ENCODE measurements at places on chromosomes 12 and 14.
A peak's percentile ranks its signal among the peaks of the same experiment; 100 is the strongest.

DNA sequence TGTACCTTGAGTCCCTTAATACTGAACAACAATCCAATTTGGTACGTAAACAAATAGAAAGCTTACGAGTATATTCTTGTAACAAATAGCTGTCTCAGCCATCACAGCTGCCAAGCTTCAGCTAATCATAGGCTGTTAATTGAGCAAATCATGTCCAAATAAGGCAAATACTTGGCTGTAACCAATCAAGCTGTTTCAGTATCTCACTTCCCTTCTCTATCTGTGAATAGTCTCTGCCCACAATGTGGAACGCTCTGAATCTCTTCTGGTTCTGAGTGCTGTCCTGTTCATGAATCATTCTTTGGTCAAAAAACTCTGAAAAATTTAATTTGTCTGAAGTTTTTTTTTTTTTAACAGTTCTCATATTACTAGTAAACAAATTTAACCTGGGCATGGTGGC, 5.8 kb upstream of the NEMF start:
- DNase-seq, result no peak

DNA sequence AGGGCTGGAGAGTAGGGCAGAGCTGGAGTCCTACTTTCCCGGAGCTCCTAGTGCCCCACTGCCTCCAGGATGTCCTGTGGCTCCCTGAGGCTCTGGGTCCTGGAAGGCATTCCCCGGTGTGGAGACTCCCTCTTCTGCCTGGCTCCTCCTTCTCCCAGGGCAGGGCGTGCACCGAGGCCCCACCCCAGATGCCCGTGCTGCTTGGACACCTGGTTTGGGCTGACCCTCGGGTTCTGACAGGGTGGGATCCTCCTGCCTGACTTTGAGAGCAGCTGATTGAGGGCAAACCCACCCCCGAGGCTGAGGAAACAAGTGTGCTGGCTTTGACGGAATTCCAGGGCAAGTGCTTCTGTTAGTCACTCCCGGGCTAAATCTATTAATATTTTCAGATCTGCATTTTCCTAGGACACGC, 15.4 kb downstream of the TEAD4 start:
- DNase-seq, result no peak

DNA sequence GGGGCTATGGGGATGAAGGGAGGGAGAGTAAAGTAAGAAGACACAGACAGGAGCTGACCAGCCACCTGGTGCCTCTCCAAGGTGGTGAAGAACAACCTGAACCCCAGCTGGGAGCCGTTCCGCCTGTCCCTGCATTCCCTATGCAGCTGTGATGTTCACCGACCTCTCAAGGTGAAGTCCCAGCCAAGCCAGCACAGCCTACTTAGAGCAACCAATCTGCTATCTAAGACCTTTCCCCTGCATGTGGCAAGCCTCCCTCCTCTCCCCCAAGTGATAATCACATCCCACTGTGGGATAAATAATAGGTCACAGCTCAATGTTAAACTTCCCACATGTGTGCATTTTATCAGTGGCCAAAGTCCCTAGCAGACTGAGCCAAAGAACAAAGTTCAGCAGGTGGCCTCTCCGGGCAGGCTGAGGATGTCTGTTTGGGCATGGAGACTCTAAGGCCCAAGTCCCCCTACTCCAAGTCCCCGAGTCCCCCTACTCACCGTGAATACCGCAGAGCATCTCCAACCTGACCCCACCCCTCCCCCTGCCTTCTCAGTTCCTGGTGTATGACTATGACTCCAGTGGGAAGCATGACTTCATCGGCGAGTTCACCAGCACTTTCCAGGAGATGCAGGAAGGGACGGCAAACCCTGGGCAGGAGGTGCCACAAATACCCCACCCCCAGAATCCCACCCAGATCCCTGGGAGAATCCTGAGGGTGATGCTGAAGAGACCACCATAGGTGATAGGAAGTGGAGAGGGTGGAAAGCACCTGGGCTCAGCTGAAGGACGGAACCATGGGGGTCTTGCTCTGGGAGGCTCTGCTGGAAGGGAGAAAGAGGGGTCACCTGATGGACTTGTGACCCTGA, 3.5 kb downstream of the CPNE6 start:
- no peak for DNase-seq

GRCh38 chr12:75048767-75049166, 160.9 kb downstream of the KCNC2 start:
- DNase-seq, result no peak

DNA sequence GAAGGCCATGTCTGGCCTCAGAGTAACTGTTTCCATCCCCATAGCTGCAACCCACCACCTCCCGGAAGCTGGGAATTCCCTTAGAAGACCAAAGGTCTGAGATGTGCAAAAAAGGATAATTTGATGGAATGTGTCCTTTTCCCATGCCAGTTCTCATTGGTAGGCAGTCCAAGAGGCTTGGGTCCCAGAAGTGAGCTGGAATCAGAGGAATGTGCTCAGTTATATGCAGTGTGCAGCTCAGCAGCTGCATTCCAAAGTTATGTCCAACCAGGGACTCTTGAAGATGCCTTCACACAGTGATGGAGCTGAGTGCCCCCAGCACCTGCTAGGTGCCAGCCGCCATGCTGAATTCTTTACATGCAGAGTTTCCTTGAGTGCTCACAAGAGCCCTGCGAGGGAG, 583.9 kb upstream of the TBX3 start:
- DNase-seq, result no peak

DNA sequence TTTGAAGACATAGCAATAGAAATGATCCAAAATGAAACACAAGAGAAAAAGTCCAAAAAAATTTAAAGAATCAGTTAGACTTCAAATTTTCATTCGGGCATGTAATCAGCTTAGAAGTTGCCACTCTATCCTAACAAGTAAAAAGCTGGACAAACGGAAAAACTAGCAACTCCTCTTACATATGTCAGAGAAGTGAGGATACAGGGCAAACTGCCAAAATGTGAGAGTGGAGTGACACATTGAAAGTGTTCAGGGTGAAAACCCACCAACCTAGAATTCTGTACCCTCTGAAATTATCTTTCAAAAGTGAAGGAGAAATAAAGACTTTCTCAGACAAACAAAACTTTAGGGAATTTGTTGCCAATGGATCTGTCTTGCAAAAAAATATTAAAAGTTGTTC, 42.0 kb upstream of the CHPT1 start:
- no peak for DNase-seq

DNA sequence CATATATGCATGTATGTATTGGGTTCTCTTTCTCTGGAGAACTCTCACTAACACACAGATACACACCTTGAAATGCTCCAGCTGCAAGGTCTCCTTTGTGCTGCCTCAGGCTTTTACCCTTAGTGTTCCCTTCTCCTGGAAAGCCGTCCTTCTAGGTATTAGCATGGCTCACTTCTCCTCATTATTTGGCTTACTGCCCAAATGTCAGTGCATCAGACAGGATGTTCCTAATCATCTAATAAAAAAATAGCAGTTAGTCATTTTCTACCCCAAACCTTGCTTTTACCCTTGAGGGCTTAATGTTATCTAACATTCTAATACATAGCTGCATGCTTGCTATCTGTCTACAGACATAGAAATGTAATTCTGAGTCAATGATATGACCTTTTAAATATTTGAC, 109.0 kb upstream of the SLC16A7 start:
- no peak for DNase-seq

DNA sequence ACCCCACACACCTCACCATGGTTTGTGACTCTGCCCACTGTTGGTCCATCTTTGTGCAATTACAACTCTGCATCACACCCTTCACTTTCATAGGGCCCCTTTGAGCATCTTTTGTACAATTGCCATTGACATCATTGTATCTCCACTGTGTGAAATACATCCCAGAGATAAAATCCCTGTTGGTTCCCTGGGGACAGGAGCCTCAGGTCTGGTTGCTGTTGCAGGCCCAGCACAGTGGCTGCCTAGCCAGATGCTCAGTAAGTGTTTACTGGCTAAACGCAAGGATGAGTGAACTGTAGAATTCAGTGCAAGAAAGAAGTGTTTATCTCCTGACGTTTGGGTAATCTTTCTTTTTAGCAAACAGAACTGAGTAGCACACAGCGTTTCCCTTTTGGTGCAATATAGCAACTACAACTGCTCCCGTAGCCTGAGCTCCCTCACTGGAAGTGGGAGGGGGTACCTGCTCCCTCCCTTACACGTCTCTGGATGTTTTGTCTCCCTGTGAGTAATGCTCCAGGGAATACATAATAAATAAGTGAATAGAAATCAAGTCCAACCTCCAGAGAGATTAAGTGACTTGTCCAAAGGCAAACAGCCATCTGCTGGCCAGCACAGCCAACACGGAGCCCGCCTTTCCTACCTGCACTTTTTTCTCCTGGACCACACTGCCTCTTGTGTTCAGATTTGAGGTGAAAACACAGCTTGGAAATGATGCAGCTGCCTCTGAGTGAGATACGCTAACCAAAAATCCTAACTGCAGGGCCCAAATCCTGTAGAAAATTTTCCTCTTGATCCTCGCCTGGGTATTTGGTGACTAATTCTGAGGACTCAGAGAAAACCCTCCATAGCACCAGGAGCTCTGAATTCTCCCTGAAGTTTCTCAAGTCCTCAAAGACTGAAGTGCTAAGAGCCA, 27.4 kb downstream of the GALNT16 start:
- DNase-seq, result no peak

- DNase-seq, result no peak
These were observed 12.5 kb downstream of the HNRNPC start for GRCh38 chr14:21256539-21257393.

- no peak for DNase-seq
These were observed 33.3 kb downstream of the DHRS2 start for GRCh38 chr14:23669441-23669840.

DNA sequence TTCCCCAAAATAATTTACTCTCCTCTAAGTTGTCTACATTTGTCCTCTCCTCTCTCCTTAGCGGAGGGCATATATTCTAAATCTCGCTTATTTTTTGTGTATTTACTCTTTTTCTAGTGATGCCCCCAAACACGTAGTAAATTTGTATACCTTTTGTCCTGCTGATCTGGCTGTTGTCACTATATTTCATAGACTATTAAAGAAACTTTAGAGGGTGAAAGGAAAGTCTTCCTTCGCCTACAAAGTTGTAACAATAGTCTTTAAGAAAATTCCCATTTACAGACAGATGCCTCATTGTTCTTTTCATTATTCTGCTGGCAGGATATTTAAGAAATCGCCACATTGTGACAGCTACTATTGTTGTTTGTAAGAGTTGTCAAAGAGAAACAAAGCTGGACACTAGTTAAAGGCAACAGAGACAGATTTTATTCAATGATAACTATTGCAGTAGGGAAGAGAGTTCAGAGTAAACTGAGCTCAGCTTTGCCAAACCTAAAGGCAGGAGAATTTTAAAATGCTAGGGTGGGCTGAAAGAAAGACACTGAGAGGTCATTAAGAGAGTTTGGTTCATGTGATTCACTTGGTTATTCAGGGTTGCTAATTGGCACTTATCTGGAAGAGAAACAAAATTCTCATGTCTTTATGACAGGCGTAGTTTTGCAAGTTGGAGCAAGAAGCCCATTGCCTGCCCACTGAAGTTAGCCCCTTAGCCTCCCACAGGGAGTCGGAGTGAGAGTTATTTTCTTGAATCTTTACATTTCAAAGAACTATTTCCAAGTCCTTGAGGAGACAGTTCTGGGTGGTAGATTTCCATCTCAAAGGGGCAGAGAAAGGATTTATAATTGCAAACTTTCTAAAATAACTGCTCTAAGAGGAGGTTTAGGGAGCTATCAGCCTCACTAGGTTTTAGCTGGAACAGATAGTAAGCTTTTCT, 1272.5 kb upstream of the SEL1L start:
- DNase-seq, result no peak

- DNase-seq, result no peak
These were observed 57.0 kb downstream of the TEAD4 start for GRCh38 chr12:3016191-3016590.

DNA sequence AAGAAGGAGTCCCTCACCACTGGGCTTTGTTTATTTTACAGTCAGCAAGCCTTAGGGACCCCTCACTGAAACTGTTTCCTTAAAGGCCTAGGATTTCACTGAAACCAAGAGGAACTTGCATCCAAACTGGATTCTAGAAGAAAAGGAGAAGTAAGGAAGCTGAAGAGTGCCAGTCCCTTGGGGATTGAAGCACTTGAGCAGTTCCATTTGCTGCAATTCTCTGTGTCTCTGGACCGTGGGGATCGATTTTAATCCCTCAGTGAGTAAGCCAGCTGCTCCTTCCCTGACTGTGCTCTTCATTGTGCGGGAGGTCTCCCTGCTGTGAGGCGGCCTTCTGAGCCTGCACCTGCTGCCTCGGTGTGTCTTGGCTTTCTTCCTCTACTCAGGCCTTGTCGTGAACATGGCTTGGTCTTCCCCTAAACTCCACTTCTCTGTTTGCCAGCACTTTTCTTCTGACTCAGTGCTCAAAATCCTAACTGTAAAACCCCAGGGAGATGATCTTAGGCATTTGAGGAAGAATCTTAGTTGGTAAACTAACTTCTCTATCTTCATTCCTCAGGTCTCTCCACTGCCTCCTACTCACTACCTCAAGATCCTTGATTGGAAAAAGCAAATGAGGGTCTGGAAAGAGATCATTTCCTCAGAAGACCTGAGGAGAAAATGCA, 132.6 kb downstream of the SLC38A6 start:
- no peak for DNase-seq

- no peak for DNase-seq
These were observed 191.7 kb downstream of the DAD1 start for GRCh38 chr14:22397221-22397737.

DNA sequence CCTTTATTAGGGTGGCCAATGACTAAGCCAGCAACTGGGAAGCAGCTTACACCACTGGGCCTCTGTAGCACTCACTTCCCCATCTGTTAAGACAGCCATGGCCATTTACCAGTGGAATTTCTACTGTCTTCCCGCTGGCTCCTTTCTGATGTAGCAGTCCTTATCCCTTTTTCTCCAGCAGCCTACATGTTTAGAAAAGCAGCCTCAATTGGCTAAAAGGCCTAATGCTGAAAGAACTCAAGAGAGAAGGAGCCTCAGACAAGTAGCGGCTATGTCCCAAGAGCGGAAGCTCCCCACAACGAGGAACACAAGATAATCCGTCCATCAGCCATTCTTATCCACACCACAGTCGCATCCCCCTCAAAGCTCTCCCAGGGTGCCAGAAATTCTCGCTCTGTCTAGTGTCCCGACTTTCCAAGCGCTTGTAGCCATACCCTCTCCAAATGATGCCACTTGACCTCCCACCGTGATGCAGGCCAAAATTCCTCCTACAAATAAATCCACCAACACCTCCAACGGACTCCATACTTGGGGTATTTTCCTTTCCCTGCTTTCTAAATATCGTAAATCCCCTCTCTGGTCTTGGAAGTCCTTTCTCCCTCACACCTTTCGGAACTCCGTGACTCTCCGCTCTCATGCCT, 624 bp downstream of the M6PR start:
- DNase-seq, result peak; percentile 21

GRCh38 chr12:117528538-117528937, 167.1 kb upstream of the NOS1 start:
- no peak for DNase-seq

All from LoVo (cell line).